ENCODE measurements at places on chromosomes 12 and 14.

GRCh38 chr12:45415393-45415817 lies 199.5 kb downstream of the ANO6 start:
- no peak for DNase-seq

DNA sequence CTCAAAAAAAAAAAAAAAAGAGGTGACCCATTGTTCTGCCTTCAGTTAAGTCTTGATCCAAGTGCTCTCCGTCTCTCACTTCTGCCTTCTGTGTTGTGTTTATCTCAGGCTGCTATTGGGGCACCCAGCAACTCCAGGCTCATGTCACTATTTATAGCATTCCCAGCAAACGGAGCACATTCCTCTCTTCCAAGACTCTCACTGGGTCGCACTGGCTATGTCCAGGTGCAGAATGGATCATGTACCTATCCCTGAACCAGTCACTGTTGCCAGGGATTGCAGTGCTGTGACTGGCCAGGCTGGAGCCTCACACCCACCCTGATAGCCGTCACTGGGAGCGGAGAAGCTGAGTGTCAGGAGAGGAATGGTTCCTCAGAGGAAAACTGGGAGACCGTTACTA lies 31.2 kb downstream of the RHOF start:
- no peak for DNase-seq

GRCh38 chr12:88570103-88570502 lies 10.2 kb downstream of the KITLG start:
- DNase-seq, result no peak

DNA sequence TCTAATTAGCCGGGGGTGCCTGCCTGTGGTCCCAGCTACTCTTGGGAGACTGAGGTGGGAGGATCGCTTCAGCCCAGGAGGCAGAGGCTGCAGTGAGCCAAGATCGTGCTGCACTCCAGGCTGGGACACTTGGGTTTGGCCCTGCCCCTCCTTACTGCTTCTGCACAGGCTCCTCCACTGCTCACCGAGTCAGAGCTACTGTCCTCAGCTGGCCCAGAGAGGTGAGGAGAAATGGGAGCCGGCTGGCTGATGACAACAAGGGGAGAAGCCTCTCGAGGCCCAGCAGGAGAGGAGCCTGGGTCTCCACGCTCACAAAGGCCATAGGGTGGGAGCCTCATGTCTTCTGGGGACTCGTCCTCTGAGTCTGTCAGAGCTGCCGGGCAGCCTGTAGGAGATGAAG lies 13.7 kb downstream of the CALCOCO1 start:
- no peak for DNase-seq

- no peak for DNase-seq
Observed at GRCh38 chr12:55516391-55516790, 24.2 kb downstream of the OR6C68 start.

GRCh38 chr12:3315201-3315661 lies 175.8 kb upstream of the PRMT8 start:
- no peak for DNase-seq

DNA sequence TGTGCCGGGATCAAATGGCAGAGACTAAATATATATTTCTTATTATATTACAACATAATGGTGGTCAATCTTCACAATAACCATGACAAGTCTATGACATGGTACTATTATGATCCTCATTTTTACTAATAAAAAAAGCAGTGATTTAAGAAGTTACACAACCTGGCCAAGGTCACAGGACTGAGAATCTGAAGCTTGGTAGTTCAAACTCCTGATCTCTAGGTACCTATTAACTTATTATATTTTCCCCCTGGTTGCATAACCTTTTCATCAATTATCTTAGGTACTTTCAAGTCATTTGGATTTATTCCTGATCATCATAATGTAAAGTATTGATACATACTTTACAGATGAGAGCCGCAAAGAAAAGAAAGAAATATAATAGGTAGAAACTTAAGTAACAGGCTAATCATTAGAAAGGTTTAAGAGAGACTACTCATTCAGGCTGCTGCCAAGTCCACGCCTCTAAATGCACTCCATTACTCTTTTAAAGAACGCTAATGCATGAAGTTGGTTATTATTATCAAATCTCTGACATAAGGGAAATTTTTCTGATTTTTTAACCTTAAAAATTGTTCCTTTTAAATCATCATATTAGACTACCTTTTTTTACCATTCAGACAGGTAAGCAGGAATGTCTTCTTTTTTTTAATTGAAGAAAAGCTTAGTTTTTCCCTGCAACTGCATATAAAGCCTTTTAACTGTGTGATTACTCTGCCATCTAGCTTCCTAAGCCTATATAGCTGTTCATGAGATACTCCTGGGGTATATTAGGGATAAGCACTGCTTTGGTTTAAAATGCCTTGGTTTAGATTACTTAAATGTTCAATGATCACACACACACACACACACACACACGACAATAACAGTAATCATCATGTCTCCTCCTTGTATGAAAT lies 35.6 kb downstream of the RPS29 start:
- no peak for DNase-seq

DNA sequence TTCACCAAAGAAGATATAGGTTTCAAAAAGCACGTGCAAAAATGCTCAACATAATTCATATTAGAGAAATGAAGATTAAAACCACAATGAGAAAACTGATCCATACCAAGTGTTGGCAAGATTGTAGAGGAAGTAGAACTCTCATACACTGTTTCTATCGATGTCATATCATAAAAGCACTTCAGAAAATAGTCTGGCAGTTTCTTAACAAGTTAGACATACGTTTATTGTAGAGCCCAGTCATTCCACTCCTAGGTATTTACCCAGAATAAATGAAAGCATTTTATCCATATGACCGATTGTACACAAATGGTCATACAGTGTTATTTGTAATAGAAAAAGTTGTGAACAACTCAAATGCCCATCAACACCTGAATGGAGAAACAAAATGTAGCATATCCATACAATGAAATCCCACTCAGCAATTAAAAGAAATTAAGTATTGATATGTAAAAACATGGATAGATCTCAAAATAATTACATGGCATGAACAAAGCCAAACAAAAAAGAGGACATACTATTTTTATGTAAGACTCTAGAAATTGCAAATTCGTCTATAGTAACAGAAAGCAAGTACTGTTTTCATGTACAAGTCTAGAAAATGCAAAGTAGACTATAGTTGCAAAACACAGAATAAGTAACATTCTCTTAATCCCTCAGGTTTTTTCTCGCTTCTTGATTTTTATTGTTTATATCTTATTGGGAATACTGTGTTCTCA lies 41.0 kb downstream of the USP15 start:
- no peak for DNase-seq

DNA sequence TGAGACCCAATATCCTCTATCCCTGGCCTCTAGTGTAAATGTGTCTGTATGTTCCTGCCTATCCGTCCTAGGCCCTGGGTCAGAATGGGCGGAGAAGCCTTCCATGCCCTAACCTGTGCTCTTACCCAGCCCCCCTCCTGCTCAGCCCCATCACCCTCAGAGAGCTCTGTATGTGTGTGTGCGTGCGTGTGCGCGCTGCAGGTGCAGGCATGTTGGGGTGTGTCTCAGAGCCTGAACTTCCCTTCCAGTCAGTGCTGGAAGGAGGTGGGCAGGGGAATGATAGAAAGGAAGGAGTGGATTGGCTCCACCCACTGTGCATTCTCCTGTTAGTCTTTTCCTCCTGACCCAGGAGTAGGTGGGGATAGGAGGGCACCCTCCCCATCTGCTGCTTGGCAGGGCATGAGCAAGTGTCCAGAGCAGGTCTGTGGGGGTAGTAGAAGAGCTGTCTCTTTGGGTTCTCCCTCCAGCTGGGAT lies 7.2 kb downstream of the NAB2 start:
- DNase-seq, result no peak

GRCh38 chr14:24238527-24239037 lies 3.8 kb downstream of the TINF2 start:
- DNase-seq, result no peak

DNA sequence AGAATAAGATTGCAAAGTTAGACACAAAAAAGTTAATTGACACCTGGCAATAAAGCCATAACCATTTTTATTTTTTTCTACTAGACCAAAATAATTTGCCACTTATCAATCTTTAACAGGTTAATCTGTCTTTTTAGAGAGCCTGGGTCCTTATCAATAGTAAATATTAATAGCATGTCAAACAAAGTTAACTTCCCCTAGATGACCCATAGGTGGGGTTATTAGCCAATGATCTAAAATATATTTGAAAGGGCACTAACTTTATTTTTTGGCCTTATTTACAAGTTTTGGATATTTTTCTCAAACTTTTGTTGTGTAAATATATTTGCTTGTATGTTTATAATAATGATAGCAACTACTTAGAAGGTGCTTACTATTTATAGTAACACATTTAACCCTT lies 3.9 kb downstream of the ANKRD33 start:
- DNase-seq, result no peak

- DNase-seq, result peak; percentile 77
Observed at GRCh38 chr12:110846615-110847566, at the start of gene CCDC63. Gene CCDC63 (plus strand): TSS chr12:110846987. CDS start chr12:110852955, 5,968 bp downstream.

DNA sequence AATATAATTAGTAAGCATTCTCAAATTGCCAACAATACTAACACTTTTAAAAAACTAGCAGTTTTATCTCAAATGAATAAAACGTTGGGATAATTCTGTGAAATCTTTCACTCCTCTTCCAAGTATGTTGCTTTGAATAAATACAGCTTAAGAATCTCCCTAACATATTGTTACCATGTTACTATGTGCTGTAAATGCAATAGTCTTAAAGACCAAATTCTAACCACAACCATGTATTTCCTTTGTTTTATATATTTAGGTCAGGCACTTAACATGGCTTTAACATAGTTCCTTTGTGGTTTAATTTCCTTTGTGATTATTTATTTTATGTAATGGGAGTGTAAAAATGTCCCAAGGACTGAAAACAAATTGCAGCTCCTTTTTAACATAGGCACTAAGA lies 33.9 kb upstream of the CCDC91 start:
- no peak for DNase-seq

- no peak for DNase-seq
Observed at GRCh38 chr12:92193846-92194245, 48.2 kb upstream of the BTG1 start.

- no peak for DNase-seq
Observed at GRCh38 chr14:56770512-56770911, 39.8 kb downstream of the OTX2 start.

DNA sequence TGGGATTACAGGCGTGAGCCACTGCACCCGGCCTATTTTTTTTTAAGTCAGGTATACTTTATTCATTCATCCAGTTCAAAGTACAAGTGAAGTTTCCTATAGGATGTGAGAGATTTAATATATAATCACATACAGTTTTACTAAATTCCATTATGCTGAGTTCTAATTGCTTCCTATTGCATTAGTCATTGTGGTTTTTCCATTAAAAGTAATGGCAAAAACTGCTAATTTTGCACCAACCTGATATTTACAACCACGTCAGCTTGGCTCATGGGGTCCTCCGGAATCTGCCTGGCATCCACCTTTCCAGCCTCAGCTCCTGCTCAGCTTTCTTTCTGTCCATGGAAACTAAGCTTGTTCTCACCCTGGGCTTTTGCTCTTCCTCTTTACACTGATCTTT lies 67.0 kb upstream of the CSRP2 start:
- DNase-seq, result no peak

- no peak for DNase-seq
Observed at GRCh38 chr12:53513712-53514410, 6.6 kb upstream of the NPFF start.

DNA sequence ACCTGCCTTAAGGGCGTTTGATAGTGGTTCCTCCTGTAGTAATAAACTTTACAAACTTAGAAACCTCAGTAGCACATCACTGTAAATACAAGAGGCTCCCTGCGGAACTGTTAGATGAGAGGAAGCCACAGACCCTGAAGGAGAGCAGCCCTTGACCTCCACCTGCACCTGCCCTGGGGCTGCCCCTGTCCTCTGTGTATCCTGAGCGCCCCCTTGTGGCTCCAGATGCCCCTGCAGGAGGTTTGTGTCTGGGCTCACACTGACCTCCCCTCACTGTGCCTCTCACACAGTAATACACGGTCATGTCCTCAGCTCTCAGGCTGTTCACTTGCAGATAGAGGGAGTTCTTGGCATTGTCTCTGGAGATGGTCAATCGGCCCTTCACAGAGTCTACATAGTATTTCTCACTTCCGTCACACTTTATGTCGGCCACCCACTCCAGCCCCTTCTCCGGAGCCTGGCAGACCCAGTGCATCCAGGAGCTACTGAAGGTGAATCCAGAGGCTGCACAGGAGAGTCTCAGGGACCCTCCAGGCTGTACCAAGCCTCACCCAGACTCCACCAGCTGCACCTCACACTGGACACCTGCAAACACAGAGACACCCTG lies 1059.8 kb downstream of the TMEM121 start:
- DNase-seq, result no peak

DNA sequence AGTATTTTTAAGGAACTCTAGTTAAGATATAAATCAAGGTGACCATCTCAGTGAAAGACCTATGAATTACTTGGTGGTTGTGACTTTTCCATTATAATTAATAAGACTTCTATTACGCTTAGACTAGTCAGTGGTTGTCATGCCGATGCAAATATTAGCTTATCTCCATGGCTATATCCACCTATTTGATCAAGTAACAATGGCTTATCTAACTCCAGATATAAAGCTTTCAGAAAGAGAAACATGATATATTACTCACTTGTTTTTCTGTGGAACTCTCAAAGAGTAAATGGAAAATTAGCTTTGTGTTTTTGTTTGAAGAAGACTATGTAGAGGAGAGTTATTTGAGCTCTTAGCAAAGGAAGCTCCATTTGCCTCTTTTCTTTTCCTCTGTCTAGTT lies 323.8 kb upstream of the DCN start:
- DNase-seq, result no peak

DNA sequence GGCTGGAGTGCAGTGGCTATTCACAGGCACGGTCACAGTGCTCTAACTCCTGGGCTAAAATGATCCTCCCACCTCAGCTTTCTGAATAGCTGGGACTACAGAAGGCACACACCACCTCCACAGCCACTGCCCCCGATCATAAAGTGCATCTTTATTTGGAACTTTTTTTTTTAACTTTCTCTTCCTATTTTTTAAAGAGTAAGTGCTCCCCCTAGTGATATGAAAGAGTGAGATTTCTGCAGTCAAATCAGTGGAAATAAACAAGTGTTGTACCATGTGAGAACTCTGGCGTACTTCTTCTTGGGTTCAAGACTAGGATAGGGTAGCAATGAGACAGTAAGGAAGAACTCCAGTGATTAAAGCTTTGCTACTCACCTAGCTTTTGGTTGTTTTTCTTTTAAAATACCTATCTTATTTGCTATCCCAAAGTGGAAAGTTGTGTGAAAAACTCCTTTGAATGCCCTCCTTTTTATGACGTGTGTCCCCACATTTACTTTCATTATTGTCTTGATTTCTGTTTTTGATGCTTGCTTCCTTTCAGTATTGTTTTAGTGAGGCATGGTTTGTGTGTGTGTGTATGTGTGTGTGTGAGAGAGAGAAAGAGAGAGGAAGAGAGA lies 6.6 kb downstream of the PPP4R4 start:
- DNase-seq, result no peak

DNA sequence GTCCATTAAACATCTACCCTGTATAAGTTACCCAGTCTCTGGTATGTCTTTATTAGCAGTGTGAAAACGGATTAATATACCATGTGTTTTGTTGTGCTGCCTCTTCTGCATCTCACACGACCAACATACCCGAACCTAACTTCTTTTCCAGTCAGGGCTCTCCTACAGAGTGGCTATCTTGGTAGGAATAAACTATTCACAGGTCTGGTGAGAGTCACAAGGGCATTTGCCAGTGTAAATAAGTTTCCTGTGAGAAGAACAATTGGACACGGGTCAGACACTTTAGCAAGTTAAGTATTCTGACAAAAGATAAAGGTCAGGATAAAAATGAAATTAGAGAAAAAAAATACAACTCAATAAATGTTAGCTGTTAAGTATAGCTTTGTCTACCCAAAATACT lies 60.9 kb downstream of the MYF5 start:
- DNase-seq, result no peak

- DNase-seq, result no peak
Observed at GRCh38 chr14:68970038-68970612, 9.0 kb downstream of the ACTN1 start.
